Stimulated activated naive CD8-positive, alpha-beta T cell treated with anti-CD3 and anti-CD28 coated beads, Interleukin-15, Interleukin-2, amounts not matched to agents 100 U/mL and 50 U/mL, for 24 hours (primary cell): ENCODE measurements at places on chromosomes 4 and X.

DNA sequence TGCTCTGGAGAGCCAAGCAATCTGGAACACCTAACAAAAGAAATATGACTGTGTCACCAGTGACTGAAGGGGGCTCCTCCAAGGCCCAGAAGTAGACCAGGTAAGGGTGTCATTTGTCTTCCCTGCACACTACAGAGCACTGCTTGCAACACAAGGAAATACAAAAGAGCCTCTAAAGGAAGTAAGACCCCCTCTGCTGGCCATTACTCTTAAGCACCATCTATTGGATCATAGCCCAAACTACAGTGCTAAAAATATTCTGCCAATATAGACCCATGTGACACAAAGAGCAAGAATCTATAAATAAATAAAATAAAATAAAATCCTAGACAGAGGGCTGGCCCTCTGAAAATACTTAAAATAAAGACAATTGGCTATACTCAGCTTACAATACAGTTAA, 528.7 kb downstream of the TMA16 start:
- no peak for DNase-seq

- no peak for DNase-seq
Observed at GRCh38 chr4:112652216-112652615, 15.3 kb downstream of the LARP7 start.

- no peak for DNase-seq
Observed at GRCh38 chrX:37904833-37905232, 57.5 kb upstream of the DYNLT3 start.

DNA sequence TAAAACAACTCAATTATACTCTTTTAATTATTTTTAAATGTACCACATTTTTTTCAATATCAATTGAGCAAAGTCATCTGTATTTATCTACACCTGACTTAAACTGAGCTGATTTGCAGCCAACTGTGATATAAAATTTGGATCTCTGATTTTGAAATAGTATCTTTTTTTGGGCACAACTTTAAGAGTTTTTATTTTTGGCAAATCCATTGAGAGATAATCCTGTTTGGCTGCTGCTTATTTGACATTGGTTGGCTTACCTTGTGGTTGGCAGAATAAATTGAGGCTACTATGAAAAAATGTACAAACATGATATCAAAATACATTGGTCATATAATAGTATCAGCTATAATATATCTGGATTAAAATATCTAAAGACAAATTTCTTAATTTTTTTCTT, 656.0 kb upstream of the NDST4 start:
- no peak for DNase-seq

GRCh38 chr4:83170952-83171399, 56.4 kb upstream of the PLAC8 start:
- DNase-seq: no peak
